Renal cortex interstitium (tissue), 15 donors: ENCODE measurements at places on chromosomes 2 and 18.

- DNase-seq: no peak
Observed at GRCh38 chr18:14767474-14767873, 19.5 kb downstream of the ANKRD30B start.

- no peak for DNase-seq
Observed at GRCh38 chr2:41149054-41149453, 697.2 kb upstream of the SLC8A1 start.

DNA sequence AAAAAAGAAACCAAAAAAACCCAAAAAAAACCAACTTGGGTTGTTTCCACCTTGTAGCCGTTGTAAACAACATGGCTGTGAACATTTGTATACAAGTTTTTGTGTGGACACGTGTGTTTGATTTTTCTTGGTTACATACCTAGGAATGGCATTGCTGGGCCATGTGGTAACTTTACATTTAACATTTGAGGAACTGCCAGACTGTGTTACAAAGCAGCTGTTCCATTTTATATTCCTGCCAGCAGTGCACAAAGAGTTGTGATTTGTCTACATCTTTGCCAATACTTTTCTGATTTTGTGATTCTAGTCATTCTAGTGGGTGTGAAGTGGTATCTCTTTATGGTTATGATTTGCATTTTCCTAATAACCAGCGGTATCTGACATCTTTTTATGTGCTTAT is 22.5 kb downstream of the LPIN1 start:
- DNase-seq: no peak

DNA sequence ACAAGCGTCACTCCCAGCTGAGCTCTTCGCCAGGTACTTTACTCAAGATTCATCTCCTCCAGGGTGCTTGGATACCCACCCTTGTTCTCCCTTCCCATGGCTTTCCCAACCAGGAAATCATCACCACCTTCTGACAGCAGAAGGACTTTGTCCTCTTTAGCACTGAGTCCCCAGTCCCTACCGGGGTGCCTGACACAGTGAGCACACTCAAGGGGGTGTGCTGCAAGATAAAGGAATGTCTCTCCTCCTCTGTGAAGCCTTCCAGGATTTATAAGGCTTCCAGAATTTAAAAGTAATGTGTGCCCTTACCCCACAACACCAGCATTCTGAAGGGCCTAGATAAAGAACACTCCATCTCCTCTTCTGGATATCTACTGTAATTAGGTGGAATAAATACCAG is 39.6 kb downstream of the ACVR1 start:
- DNase-seq: no peak

- no peak for DNase-seq
Observed at GRCh38 chr18:50115095-50115494, 79.9 kb downstream of the MYO5B start.

DNA sequence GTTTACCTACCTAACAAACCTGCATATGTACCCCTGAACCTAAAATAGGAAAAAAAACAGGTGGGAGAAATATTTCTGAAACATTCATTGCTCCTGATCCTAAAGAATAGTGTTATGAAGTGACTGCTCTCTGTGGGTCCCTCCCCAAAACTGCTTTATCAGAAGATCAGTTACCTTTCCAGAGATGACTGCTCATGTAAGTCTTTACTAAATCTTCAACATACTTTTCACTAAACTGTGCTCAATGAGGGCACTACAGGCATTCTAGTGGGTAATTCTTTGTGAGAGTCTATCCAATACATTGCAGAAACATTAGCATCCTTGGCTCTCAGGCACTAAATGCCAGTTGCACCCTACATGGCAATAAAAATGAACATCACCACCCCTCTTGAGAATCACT is 189.3 kb upstream of the STK17B start:
- no peak for DNase-seq

DNA sequence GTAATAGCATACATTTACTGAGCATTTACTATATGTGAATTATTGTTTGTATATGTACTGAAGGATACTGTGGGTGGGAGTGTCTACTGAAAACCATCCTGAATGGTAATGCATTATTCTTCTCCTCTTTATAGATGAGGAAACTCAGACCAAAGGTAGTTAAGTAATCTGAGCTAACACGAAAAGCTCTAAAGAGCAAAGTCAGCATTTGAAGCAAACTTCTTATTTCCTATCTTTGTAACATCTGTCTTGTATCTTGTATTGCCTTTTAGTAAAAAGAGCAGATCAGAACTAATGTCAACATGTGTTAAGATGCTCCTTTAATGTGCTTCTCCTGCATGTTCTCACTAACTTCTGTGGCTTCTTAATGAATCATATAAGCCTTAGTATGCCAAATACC is 382.8 kb upstream of the NXPH2 start:
- no peak for DNase-seq

GRCh38 chr2:85137156-85137555 is 4.0 kb downstream of the TCF7L1 start:
- no peak for DNase-seq

DNA sequence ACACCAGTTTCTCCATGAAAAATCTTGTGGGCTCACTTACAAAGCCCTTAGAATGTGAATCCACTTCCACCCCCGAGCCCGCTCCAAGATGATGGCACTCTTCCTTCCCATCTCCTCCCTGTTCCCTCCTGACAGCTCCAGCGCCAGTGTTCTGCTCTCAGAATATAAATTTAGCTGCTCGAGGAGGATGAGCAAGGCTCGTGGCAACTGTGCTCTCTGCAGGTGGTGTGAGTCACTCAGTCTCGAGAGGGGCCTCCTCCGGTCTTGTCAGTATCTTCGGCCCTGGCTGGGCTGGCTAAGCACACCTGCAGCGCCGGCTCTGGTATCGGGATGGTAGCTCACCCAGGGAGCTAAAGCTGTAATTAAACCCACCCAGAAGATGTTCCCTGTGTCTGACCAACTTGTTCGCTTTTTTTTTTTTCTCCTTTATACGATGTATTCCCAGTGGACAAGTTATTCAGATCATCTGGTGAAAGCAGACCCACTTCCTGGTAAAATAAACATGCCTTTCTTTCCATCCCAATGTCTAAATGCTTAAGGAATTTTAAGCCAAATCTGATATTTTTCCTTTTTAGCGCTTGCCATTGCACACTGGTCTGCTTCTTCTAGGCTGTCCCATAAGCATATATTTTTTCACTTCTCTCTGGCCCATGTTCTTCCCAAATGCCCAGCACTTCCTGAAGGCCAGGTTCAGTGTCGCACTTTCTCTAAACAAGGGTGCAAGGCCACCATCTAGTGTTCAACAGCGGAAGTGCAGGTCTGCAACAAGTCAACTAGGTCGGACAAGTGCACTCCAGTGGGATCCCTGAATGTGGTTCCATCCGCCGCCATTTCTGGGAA is 31.4 kb upstream of the YPEL5 start:
- peak; percentile 65 for DNase-seq

GRCh38 chr2:144357623-144358373 is 162.1 kb downstream of the ZEB2 start:
- no peak for DNase-seq

GRCh38 chr18:75285876-75286275 is 75.3 kb downstream of the TSHZ1 start:
- no peak for DNase-seq

- no peak for DNase-seq
Observed at GRCh38 chr2:42139101-42139500, 30.1 kb upstream of the EML4 start.

DNA sequence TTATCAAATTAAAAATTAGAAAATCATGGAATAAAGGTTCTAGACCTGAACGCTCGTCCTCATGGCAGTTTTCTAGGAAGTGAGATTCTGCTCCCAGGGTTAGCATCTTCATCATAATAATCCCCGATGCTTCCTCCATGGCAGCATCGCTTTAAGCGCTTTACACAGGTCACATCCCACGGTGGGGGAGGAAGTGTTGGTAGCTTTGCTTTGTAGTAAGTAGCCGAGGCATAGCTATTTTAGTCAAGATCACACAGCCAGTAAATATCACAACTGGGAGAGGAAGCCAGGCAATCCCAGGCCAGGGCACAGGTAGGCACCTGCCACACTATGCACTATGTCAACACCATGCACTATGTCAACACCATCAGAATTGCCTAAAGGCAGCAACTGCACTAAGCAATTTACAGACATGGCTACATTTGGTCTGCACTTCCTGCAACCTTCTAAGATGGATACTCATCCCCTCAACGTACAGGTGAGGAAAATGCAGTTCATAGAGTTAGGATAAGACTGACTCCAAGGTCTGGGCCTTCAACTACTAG is 205.5 kb downstream of the FBXO15 start:
- no peak for DNase-seq

DNA sequence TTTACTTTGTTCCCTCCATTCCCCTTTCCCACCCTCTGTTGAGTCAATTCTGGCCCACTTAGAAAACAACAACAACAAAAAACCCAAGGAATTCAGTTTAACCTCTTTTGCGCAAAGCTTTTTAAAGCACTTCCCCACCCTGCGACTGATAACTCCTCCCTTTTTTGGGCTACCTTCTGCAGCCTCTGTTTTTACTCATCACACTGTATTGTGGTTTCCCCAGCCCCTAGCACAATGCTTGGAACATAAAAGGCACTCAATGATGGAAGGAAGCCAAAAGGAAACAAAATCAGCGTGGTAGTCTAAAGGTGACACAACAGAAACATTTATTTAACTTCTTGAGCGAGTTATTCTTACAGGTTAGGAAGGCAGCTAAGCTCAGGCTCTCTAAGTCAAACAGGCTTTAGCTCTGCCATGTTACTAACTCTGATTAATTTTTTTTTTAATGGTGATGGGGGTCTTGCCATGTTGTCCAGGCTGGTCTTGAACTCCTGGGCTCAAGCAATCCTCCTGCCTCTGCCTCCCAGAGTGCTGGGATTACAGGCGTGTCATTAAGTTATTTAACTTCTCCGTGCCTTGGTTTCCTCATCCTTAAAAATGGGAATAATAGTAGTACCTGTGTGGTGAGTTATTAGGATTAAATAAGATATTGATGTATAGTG is 1.3 kb downstream of the CEP68 start:
- no peak for DNase-seq

DNA sequence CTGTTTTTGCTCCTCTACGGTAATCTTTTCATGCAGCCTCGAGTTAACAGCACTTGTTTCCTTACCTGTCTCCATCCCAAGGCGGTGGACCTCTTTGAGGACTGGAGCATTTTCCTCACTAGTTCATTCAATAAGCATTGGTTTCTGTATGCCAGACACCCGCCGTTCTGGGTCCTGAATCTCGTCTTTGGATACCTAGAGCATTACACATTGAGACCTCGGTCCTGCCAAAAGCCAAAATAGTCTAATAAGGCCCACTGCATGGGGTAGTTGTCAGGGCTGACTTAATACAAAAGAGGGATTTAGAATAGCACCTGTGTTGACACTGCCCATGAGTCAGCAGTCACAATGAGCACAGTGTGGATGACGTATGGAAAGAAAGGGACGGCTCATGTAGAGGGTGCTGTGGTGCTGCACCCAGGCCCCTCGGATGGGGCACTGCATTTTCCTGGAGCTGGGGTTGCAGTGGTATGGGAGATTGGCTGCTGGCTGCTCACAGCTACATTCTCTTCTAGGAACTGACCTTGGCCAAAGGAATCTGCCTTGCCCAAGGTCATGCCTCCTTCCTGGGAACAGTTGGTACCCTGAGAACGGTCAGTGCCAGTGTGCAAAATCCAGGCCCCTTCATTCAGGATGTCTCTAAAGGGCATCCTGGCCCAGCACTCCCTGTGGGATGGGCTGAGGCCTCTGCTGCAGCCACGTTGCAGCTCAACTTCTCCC is 126.9 kb upstream of the NCK2 start:
- no peak for DNase-seq

GRCh38 chr2:85163675-85164074 is 30.5 kb downstream of the TCF7L1 start:
- no peak for DNase-seq

GRCh38 chr18:22253676-22254075 is 84.3 kb downstream of the GATA6 start:
- no peak for DNase-seq

DNA sequence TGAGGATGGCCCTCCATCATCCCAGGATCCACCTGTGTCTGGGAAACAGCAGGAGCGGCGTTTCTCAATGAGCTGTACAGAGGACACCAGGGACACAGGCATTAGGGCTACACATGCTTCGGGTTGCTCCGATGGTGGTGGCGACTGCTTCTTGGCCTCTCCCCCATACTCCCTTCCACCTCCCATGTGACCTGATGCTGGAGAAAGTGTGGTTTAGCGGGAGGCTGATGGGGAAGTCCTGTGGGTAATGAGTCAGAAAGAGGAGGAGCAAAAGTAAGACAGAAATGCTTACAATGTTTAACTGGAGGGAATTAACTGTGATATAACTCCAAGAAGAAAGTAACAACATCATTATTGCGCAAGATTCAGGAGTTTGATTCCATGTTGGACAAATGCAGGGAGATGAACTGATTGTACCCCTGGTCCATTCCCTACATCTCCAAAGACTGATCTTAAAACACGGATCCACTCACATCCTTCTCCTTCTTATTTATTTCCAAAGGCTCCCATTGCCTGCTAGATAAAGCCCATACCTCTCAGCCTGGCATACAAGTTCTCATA is 186.6 kb downstream of the NRP2 start:
- DNase-seq: no peak

DNA sequence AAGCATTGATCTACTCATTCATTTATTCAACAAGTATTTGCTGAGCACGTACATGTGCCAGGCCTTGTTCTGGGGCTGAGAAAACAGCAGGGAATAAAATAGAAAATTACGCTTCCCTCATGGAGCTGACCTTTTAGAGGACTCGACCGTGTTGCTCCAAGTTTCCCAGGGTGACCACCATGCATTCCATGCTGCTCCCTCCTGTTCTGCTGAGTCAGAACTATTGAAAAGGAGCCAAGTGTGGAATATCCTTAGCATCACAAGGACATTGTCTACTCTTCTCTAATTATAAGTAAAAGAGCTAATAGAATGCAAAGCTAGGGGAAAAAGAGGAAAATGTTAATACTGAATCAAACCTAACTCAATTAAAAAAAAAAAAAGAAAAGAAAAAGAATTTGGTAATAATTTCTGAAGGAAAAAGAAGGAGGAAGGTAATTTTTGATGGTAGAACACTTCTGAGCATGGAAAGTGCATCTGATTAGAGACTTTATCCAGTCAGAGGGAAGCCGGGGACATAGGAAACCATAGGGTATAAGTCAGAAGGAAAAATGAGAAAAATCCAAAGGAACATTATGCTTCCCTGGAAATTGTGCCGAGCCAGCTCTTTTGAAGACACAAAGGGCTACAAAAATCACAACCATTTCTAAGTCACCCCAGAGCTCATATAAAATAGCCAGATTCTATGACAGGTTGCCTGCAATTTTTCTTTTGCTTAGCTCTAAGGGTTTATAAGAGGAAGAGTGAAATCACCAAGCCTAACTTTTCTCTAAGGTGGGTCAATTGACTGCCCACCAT is 339.4 kb downstream of the RND3 start:
- DNase-seq: no peak

DNA sequence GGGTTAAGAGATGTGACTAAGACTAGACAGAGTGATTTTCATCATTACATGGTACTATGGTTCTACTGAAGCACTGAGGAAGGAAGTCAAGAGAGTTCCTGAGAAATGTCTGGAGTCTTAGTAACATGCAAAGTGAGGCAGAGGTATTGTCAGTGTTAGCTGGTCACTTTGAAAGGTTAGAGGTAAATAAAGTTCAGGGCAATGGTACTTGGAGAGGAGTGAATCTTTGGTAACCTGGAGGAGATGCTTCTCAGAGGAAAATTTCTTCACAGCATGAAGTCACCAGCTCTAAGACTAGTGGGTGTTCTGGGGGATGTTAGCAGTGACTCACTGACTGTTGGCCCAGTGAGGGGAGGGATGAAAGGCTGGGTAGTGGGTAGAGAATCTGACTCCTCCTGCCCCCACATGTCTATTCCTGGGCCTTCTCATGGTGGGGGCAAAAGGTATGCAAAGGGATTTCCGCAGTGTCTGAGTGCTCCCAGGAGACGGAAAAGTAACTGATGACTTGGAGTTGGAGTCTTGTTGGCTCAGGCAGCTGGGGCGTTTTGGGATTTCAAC is 23.3 kb upstream of the IL1RN start:
- no peak for DNase-seq
